ENCODE measurements at places on chromosomes 6 and 20.

DNA sequence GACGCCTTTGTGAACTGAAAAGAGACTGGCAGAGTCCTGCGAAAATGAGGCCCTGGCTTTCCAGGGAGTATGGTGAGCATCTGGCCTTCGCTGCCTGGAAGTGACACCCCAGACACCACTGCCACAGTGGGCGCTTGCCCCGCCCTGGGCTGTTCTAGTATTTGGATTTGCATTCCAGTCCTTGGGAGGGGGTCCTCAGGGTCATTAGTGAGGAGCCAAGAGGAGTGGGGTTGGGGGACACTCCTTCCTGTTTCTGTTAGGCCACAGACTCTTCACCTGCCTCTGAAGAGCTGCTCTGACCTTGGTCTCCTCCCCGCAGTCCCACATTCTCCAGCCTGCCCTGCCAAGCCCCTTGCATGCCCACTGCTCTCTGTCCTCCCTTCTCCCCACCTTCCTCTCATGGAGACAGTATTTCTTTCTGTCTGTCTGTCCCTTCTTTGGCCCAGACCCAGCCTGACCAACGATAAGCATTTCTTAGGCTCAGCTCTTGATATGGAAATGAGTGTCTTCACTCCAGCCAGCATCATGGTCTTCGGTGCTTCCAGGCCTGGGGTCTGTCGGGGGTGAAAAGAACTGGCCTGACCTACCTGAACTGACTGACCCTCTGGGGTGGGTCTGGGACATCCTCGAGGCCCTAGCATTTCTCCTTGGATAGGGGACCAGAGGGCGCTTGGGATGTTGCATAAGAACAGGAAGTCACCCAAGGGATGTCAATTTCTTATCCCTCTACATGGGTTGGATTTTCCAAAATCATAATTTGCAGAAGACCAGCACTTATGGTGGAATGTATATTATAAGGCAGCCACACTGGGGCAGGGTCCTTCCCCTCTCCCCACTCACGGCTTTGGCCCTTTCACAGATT is 19.4 kb downstream of the SLC9A8 start:
- no peak for DNase-seq
- H3K36me3 ChIP-seq = peaks cover 74% of the 10 kb centered on the region
- no peak overlapping the region for H3K4me3 ChIP-seq
- no peaks in the 10 kb centered on the region for H3K27me3 ChIP-seq

DNA sequence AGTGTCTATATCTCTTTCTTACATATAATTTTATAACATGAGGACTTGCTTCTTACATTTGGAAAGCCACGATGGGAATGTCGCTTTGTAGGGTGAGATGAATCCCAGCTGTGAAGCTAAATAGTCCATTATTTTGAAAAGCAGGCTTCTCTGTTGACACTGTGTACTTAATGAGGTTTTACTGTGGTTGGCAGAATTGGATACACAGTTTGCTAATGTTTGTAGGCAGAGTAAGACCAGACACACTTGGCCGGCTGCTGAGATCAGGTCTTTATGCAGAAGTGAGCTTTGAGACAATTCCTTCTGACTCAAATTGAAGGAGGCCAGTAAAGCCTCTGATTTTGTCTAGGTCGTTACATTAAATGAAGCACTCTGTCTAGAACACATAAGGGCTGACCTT is 93.0 kb downstream of the NDUFAF5 start:
- no peaks in the 10 kb centered on the region for H3K4me1 ChIP-seq
- DNase-seq = no peak
- H3K27ac ChIP-seq = no peak overlapping the region
- no peak overlapping the region for H3K4me3 ChIP-seq
- H3K36me3 ChIP-seq = no peaks in the 10 kb centered on the region

- no peak overlapping the region for H3K4me3 ChIP-seq
- no peak for DNase-seq
- no peaks in the 10 kb centered on the region for H3K4me1 ChIP-seq
These were observed 142.9 kb downstream of the WDR27 start for GRCh38 chr6:169558774-169559441.

DNA sequence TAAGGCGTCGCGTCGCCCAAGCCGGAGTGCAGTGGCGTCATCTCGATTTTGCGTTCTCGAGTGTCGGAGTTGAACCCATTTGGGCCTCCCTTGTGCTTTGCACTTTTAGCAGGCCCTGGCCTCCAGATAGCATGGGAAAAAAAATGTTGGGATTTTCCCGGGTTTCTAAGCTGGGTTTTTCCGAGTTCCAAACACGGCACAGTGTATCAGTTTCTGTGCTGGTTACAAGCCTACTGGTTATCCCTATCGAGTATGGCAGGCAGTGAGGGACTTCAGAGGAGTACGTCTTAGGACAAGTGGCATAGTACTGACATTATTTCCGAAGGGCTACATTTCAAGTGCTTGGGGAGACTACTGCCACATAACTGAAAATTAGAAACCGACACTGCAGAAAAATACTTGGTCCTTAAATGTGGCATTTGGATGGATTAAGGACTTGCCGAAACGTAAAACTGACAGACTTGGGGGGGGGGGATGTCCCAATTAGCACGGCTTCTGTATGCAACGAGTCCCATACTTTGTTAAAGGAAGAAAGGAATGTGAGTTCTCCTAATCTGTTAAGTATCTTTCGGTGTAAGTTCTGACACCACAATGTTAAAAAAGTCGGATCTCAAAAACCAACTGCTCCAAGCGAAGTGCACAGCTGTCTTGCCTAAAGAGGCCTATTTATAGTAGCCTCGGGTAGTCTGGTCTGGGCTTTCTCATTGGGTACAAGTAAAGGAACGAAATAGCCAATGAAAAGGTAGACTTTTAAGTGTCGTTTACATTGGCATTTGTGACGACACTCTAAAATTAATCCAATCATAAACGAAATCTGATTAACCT is 70.2 kb downstream of the HFE start:
- H3K27ac ChIP-seq = peak overlapping the region; percentile 81
- peaks cover 20% of the 10 kb centered on the region for H3K4me1 ChIP-seq

DNA sequence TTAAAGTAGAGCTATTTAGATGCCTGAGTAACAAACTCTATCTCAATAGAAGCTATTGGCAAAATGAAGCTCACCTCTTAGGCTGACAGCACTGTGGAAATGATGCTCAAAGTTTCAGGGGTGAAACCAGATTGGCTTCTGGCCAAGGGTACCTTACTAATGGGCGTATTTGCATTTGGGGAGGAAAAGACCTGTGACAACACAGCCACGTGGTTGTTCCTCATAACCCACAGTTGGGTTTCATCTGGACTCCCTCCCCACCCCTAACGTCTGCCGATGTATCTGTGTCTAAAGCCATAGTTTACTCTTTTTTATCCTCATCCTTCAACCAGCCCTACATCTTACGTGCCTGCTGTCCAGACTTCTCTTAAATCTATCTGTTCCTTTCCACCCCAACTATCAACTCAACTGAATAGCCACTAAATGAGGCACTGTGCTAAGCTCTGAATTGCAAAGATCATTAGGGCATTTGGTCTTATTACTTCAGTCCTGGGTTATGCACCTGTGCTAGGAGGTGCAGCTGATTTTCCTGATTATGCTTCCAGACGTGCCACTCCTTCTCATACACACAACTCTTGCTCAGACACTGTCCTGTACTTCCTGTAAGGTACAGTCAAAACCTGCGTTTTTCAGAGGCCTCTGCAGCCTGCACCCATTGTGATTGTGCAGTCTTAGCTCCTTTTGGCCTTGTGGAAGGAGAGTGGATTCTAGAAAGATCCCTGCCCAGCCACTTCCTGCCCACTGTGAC is 80.6 kb upstream of the ARMC2 start:
- H3K4me3 ChIP-seq = no peak overlapping the region
- no peaks in the 10 kb centered on the region for H3K36me3 ChIP-seq
- DNase-seq = no peak
- peaks cover 12% of the 10 kb centered on the region for H3K4me1 ChIP-seq
- H3K27me3 ChIP-seq = no peaks in the 10 kb centered on the region

GRCh38 chr6:118876198-118876597 is 17.8 kb upstream of the ASF1A start:
- H3K4me1 ChIP-seq = peaks cover 13% of the 10 kb centered on the region
- H3K36me3 ChIP-seq = no peaks in the 10 kb centered on the region
- no peak overlapping the region for H3K4me3 ChIP-seq

All from heart right ventricle (tissue), 16 donors.